ENCODE measurements at places on chromosomes 13 and 19.

- no peak for DNase-seq
Observed at GRCh38 chr13:33235564-33235963, 50.0 kb downstream of the STARD13 start.

DNA sequence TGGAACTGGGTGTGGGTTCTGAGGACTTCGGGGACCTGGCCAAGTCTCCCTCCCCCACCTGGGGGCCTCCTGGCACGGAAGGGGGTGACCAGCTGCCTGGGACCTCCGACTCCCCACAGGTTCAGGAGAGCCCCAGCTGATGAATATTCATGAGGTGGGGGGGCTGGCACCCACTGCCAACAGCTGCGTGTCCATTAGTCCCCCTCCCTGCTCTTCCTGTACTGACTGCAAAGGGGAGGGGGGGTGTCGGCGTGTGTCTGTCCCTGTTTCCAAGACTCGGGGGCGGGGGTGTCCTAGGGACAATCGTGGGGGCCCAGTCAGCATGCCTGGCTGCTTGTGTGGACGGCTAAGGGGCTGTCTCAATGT is 10.6 kb upstream of the NFIX start:
- DNase-seq = no peak

DNA sequence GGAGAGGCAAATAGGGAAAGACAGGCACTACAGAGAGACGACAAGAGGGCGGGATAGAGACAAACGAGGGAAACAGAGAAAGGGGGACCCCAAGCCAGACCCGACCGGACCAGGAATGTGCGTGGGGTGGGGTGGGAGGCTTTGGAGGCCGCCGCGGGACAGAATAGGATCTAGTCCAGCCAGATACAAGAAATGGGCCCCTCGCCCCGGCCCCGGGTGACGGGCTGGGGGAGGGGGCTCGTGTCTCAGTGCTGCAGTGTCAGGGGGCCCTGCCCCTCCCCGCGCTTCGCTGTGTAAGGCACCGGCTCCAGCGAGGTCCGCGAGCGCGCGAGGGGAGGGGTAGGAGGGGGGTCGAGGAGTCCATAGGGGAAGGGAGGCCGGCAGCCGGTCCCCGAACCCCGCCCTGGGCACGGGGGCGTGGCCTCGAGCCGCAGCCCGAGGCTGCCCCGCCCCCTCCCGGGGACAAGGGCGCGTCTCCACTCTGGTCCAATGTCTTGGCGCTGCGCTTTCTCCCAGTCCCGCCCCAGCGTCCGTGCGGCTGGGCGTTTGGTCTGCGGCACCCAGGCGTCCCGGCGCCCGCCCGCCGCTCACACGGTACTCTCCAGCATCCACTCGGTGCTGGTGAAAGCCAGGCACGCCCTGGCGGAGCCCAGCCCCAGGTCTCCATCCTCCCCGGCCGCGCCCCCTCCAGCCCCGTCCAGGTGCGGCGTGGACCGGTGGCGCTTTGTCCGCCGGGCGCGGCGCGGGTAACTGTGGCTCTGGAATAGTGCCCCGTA is 11.0 kb downstream of the IFNL1 start:
- peak; percentile 90 for DNase-seq

DNA sequence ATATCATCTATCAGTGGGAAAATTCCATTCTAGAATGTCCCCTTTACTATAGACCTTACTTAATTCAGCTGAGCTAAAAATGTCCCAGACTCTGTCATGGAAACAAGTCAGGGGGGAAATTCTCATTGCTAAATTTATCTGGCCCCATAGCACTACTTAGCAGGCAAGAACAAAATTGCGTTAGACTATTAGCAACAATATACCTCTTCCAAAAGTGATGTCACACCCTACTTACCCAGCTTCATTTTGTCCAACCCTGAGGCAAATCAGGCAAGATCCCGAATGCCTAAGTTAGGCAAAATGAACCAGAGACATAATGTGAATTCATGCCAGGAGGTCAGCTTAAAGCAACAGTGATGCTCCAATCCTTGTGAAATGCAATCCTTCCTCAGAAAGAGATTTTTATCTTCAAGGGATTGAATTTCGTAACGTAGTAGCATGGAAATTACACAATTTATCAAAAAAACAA is 93.7 kb downstream of the FRY start:
- DNase-seq = no peak

GRCh38 chr13:66977161-66977560 is 253.0 kb downstream of the PCDH9 start:
- DNase-seq = no peak

DNA sequence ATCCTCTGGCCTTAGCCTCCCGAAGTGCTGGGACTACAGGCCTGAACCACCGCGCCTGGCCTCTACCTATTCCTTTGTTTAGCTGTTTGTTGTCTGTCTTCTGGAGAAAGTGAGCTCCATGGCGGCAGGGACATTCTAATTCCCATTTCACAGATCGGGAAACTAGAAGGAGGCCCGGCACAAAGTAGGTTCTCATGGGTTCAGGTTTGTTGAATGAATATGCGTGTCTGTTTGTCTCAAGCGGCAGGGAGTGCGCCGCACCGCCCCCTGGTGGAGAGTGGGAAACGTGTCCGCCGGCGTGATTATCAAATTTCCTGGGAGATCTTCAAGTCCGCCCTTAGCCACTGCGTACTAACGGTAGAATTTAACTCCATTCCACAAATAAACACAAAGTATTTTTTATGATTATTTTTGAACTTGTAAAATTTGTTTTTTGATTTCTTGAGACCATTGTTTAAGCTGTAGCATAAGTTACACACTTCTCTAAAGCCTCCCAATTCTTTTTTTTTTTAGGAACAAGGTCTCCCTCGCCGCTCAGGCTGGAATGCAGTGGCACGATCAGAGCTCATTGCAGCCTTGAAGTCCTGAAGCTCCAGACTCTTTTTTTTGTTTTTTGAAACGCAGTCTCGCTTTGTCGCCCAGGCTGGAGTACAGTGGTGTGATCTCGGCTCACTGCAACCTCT is 8.9 kb upstream of the CCDC9 start:
- peak; percentile 92 for DNase-seq

DNA sequence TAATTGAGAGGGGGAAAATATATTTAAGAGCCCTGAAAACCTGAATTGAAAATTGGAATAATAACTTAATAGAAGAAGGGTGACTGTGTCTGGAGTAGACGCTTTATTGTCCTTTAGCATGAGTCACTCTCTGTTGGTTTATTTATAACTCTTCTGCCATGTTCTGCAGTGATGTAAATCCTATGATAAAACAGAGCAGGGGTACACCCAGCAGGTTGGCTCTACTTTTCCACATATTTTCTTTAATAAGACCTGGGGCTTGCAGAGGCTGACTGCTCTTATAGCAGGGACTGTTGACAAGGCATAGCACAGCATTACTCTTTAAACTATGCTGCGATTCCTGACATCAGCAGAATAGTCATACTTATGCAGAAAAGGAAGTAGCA is 389.9 kb upstream of the PCDH9 start:
- DNase-seq = no peak

- no peak for DNase-seq
Observed at GRCh38 chr13:51727634-51728274, 76.2 kb downstream of the DHRS12 start.

DNA sequence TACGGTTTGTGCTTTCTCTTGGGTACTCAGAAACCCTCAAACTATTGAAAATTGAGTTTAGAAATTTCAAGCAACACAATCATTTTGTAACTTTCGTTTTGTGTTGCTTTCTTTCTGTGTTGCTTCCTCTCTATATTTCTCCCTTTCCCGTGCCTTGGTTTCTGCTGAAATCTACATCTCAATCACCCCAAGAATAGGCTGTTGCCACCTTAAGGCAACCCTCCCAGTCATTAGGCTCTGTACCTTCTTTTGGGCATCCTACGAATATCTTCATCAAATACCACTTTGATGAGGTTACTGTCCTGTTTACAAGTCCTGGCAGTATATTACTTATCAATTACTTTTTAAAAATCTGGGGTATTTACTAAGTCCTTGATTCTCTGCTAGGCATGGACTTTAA is 621.6 kb downstream of the GPC6 start:
- no peak for DNase-seq

DNA sequence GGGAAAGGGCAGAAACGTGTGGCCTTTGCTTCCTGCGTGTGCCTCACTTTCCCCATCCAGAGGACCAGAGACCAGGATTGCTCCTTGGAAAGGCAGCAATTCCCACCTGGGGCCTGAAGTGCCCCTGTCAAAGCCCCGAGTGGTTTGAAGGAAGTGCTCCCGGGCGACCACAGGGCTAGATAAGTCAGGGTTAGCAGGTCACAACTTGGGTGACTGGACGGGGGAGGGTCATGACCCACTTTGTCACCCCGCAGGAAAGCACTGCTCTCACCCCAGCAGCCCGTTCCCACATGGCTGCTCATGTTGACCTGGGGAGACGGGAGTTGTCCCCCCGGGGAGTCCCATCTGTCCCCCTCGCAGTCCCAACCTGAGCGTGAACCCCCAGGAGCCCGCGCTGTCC is 459 bp downstream of the PRAM1 start:
- peak; percentile 49 for DNase-seq

DNA sequence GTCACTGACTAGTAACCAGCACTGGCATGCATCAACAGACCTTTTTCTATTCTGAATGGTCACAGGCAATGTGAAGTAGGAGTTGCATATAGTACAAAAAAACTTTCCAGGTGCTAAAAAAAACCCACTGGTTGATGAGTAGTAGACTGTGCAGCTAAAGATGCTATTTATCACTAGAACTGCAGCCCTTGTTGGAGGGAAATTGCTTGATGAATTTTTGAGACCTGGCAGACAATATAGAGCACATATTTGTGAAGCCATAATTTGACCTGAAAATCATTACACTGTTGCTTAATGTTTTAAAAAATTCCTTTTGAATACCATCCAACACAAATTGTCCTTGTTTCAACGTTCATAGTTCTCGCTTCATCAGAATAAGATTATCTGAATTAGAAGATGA is 441.0 kb downstream of the KLF12 start:
- no peak for DNase-seq

DNA sequence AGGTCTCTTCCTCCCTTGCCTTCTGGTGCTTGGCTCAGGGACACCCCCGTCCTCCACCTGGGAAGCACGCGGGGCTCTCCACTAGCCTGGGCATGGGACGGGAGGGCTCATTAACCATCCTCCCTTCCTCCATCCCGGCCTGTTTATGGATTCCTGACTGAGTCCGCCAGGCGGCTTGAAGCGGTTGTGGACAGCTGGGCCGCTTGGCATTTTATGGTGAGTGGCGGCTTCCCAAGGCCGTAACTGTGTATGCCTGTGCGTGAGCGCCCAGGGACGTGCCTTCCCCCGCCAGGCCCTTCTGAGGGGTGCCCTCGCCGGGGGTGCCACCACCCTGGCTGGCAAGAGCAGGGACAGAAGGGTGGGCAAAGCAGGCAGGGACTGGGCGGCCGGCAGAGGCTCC is 202.8 kb downstream of the URI1 start:
- DNase-seq = no peak

- DNase-seq = peak; percentile 23
Observed at GRCh38 chr19:30064348-30064699, 122.3 kb downstream of the URI1 start.

DNA sequence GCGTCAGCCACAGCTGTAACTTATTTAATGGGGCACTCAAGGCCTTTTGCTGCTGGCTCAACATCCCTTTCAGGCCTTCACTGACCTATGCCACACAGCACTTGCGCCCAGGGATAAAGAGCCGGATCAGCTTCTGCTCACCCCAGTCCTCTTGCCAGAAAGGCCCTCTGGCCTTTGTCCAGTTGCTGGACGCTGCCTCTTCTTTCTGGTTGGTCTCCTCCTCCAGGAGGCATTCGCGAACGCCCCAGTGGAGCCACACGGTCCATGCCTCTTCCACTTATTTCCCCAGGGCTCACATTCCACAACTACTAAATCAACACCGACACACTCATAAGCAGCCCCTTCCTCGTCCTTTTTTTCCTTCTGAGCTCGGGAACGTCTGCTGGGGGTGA is 3.7 kb upstream of the ZNF329 start:
- DNase-seq = no peak

Data from endodermal cell (in vitro differentiated cells).